Osteocyte (in vitro differentiated cells): ENCODE measurements at places on chromosomes 13 and 19.
A peak's percentile ranks its signal among the peaks of the same experiment; 100 is the strongest.

- no peak overlapping the region for H3K4me3 ChIP-seq
- no peak overlapping the region for H3K27ac ChIP-seq
These were observed 59.1 kb downstream of the DOCK9 start for GRCh38 chr13:98918771-98919170.

- H3K36me3 ChIP-seq, result peaks cover 2% of the 10 kb centered on the region
- no peak for DNase-seq
- H3K4me1 ChIP-seq, result no peaks in the 10 kb centered on the region
- H3K27ac ChIP-seq, result no peak overlapping the region
- no peak overlapping the region for H3K4me3 ChIP-seq
These were observed 126.1 kb upstream of the KL start for GRCh38 chr13:32889986-32890565.

DNA sequence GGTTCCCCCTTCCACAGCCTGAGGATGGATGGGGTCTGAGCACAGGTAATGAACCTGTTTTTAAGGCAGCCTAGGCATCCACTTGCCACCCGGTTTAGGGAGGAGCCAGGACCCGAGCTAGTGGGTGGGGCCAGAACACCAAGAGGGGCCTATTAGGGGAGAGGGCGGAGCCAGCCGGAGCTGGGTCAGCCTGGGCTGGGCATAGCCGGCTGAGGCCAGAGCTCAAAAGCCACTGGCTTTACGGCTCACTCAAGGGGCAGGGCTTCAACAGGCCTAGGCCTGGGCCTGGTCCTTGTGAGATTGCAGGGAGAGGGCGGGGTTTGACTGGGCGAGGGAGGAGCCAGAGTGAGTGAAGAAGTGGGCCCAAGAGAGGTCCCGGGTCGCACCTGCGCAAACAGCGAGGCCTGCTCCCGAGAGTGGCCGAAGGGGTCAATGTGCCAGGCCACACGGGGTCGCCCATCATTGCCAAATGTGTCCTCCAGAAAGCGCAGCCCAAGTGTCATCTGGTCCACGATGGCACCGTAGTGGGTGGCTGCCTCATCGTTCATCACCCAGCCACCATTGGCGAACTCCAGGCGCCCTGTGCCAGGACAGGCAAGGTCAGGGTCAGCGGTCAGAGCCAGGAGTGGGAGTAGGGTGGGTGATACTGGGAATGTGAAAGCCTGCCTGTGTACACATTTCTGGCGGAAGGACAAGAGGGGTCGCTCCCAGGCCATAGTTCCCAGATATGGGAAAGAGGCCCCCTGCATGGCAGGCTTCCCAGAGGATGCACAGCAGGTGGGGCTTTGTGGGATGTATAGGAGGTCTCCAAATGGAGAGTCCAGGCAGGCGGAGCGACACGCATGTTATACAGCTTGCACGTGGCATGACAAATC, 1.9 kb downstream of the MAN2B1 start:
- no peaks in the 10 kb centered on the region for H3K27me3 ChIP-seq
- H3K4me1 ChIP-seq, result peaks cover 26% of the 10 kb centered on the region
- peaks cover 7% of the 10 kb centered on the region for H3K36me3 ChIP-seq
- peak overlapping the region; percentile 18 for H3K4me3 ChIP-seq
- no peak overlapping the region for H3K27ac ChIP-seq

GRCh38 chr13:48255954-48256353, 22.9 kb downstream of the ITM2B start:
- no peak overlapping the region for H3K27ac ChIP-seq
- peaks cover 12% of the 10 kb centered on the region for H3K4me1 ChIP-seq
- H3K27me3 ChIP-seq, result no peaks in the 10 kb centered on the region
- DNase-seq, result no peak
